Brain (organoid and tissue), 16 donors: ENCODE measurements at places on chromosomes 6 and 20.

- DNase-seq: no peak
Observed at GRCh38 chr20:17467120-17467655, 64.0 kb downstream of the BFSP1 start.

GRCh38 chr6:40437631-40438030, 149.5 kb downstream of the LRFN2 start:
- no peak for DNase-seq

- no peak for DNase-seq
Observed at GRCh38 chr6:137219664-137220252, 573 bp upstream of the IFNGR1 start.

DNA sequence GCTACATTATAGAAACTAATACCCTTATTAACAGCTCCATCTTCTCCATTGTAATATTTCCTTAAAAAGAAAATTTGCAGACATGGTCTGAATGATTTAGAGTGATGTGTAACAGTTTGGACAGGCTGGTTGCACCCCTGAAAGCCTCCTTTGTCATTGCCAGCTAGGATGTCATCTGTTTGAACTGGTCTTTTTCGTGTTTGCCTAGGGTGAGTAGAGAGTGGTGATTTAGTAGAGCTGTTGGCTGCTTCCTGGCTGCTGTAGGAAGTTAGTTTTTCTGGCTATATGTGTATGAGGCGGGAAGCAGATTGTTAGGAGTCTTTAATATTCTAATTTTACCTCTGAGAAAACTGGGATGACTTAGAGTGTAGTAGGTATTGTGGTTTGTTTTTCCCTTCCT, 101.1 kb downstream of the ZFAND3 start:
- DNase-seq: no peak

- DNase-seq: no peak
Observed at GRCh38 chr20:63527184-63527583, 6.6 kb downstream of the PPDPF start.

GRCh38 chr6:160421854-160422253, 73.7 kb downstream of the SLC22A3 start:
- peak; percentile 54 for DNase-seq

- peak; percentile 37 for DNase-seq
Observed at GRCh38 chr6:7176208-7176607, 68.4 kb downstream of the RREB1 start.

- no peak for DNase-seq
Observed at GRCh38 chr6:16852671-16853070, 91.4 kb upstream of the ATXN1 start.

GRCh38 chr6:30766461-30767157, 22.3 kb upstream of the IER3 start:
- DNase-seq: no peak

DNA sequence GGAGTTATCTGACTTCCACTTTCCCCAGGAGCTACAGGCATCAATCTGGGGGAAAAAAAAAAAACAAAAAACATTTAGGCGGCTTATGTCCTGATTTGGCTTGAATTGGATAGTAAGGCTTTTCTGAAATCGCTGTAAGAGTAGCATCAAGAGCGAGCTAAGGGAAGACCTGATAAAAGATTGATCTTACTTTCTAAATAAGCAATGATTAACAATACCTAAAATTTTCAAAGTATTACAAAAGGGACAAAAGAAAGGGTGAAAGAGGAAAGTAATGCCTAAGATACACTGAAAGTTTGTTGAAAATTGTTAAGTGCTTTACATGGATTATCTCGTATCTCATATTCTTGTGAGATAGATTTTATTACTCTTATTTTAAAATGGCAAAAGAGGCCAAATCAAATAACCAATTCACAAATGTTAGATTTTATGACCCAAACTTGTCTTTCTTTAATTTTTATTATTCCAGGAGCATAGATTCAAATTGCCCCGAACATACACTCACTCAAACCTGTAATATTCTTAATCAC, 106.4 kb upstream of the PRSS16 start:
- no peak for DNase-seq

GRCh38 chr6:11230158-11231107, 2.0 kb downstream of the NEDD9 start:
- DNase-seq: no peak

- no peak for DNase-seq
Observed at GRCh38 chr6:22334778-22335177, 37.9 kb upstream of the PRL start.

- DNase-seq: peak; percentile 56
Observed at GRCh38 chr6:87653074-87653962, 48.7 kb downstream of the AKIRIN2 start.

GRCh38 chr20:63359164-63359934, 1.8 kb downstream of the CHRNA4 start:
- DNase-seq: no peak

DNA sequence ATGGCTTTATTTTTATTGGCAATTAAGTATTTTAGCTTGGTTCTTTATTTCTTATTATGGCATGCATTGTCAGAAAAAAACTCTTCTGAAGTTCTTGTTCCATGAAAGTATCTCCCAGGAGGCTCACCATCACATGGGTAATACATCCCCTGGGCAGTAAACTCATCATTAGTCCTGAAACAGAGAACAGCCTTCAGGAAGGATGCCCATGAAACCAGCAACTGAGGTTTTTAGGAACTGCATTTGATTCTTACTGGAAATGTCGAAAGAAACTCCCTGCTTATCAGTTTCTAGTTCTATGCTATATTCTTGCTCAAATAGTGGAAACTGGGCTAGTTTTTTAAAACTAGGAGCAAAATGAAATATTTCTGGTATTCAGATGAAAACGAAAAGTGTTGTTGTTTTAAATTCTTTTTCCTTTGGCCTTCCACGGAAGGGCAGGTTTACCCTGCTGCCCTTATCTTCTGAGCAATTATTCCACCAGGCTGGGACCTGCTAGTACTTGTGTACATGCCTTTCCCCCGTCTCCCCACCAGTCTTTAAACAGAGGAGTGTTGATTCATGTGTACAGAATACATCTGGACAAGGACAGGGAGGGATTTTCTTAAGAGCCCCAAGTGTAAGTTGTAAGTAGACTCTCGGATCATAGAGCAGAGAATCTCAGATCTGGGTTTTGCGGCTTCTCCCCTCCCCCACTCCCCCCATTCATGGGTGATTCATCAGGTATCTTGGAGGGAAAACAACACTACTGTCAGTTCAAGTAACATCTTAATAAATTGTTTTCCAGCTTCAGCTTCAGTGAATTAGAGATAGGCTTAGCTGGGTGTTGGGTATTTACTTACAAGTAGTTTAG, 81.5 kb downstream of the RTN4IP1 start:
- DNase-seq: no peak

DNA sequence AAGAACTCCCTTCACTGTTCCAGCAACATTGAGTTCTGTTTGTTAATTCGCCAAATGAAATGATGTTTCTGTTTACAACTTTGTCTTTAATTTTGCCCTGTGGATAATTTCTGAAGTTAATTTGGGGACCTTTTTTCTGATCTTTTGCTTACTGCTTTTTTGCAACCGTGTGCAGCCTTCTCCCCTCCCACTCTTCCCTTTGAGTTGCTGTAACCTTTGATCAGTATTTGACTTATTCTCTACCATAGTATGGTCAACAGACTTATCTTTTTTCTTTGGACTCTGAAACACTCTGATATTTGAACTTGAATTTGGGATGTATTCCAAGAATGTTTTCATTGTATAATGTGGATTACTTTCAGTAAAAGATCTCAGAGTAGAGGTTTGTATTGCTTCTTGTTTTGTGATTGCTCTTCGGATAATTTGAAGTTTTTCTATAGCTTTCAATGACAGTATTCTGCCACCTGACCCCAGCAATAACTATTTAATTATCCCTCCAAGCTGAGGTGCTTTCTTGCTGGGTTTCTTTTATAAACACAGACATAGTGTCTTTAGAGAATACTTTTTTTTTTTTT, 46.2 kb downstream of the LRRN4 start:
- DNase-seq: no peak

- no peak for DNase-seq
Observed at GRCh38 chr20:40711079-40711478, 22.0 kb upstream of the MAFB start.

DNA sequence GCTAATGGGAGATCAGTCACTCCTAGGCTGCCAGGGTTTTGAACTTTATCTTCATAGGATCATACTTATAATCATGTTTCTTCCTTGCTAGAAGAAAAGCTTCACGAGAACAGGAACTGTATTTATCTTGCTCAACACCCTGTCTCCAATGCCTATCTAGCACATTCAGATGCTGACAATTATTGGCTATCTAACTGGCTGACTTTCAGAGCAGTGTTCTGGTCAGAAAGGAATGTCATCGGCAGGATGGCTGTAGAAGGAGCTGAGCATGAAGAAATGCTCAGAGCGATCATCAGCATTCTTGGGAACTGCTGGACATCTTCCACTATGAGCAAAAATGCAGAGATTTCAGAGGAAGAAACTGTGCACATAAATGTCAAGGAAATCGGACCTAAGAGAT, 628.0 kb upstream of the NRSN1 start:
- DNase-seq: no peak

DNA sequence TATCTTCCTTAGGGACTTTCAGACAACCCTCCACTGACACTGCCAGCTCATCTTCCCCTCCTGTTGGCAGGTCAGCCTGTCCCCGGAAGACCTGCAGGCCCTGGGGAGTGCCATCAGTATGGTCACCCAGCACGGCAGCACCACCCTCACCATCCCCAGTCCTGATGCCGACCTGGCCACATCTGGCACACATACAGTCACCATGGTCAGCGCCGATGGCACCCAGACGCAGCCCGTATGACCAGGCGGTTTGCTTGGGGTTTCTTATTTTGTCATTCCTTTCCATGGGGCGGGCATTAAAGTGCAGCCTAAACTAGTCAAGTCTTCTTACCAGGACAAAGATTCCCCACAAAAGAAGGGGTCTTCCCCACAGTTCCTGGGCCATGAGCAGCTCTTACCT, 3.9 kb upstream of the DEF6 start:
- no peak for DNase-seq

GRCh38 chr6:80528115-80528514, 421.6 kb downstream of the BCKDHB start:
- no peak for DNase-seq

GRCh38 chr6:8054276-8054675, 9.9 kb downstream of the BLOC1S5 start:
- DNase-seq: no peak

- DNase-seq: no peak
Observed at GRCh38 chr6:45686841-45687569, 309.3 kb upstream of the SUPT3H start.

DNA sequence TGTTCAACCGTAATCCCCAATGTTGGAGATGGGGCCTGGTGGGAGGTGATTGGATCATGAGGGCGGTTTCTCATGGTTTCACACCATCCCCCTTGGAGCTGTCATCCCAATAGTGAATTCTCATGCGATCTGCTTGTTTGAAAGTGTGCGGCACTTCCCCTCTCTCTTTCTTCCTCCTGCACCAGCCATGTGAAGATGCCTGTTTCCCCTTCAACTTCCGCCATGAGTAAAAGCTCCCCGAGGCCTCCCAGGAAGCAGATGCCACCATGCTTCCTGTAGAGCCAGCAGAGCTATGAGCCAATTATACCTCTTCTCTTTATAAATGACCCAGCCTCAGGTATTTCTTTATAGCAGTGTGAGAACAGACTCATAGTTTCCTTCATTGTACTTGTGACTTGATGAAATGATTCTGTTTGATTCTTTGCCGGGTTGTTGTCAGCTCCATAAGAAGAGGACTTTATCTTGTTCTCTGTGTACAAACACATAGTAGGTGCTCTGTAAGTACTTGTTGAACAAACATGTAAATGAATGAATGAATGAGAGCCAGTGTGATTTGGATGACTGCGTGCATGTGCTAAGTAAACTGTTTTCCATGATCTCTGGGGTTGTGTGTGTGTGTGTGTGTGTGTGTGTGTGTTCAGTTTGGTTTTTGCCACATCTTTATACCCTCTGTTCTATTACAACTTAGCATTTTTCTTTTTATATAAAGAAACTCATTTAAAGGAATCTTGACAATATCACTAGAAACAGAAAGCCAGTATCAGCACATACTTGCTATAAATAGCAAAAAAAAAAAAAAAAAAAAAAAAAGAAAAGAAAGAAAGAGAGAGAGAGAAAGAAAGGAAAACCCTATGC, 22.5 kb upstream of the PTGIS start:
- DNase-seq: no peak

GRCh38 chr6:169913096-169913638, 161.7 kb downstream of the ERMARD start:
- no peak for DNase-seq

DNA sequence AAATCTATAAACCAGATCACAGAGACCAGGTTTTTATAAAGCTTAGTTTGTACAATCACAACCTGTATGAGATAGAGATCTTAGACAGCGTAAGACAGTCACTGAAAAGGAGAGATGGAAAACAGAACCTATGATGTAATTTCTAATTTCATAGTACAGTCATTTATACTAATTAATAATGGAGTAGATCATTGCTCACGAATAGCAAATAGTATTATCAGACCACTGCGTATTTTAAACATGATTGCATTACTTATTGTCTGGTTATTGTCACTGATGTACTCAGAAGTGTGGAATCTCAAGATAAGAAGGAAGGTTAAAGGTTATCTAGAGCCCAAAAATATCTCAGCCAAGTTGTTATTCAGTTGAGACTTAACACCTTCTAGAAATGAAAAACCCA, 115.6 kb downstream of the KHDC1L start:
- DNase-seq: no peak

GRCh38 chr6:39314273-39314795, at the start of gene KCNK17:
TSS of gene KCNK17 (minus strand) at chr6:39314419. CDS start at chr6:39314320, 99 bp downstream.
- no peak for DNase-seq
